Kidney tubule cell (primary cell): ENCODE measurements at places on chromosomes 7 and 10.

DNA sequence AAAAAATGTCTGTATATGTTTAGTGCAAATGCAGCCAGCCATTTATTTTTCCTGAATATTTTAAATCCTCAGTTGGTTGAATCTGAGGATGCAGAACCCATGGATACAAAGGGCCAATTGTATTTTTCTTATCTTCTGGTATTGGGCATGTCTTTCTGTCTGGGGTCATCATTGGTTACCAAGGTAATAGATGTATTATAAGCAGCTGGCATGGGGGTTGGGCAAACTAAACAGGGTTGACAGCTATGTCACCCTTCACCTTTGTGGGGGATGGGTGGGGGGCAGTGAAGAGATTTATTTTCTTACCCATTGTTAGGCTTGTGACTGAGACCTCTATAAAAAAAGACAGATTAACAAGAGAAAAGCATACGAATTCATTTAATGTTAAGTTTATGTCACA is 38.8 kb downstream of the CDHR3 start:
- no peak for DNase-seq

- DNase-seq = no peak
Observed at GRCh38 chr10:91707236-91707635, 74.4 kb upstream of the PPP1R3C start.

- DNase-seq = no peak
Observed at GRCh38 chr10:132390170-132390920, 6.7 kb upstream of the PWWP2B start.

DNA sequence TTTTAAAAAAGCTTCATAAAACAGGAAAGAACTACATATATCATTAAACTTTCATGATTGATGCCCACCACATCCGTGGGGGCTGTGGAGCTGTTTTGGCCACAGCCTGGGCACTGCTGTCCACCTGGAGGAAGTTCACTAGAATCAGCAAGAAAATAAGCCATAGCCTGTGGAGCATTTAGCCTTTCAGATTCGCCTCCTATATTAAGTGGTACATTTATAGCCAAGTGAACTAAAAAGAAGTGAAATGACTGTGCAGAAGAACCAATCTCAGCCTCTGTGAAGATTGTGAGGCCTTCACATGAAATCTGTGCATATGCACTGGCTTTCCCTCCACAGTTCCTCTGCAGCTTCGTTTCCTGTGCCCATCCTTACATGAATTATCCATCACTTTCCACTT is 23.5 kb downstream of the WNT16 start:
- no peak for DNase-seq

DNA sequence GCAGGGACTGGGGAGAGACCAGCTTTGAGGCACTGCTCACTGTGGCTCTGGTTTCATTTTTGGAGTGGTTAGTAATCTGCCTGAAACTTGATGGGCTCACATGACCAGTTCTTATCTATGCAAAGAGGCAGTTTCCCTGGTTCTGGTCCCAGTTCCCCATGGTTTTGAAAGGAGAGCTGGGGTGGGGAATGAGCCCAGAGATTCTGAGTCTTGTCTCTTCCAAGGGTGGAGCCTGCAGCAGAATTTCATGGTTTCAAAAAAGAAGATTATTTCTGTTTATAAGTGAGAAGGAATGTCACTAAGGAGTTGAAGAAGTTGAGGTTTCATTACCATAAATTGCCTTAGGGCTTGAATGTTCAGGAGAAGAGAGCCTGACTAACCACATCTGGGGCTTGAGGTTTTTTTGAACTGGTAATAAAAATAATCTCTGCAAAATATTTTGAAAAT is 190.2 kb upstream of the HABP2 start:
- DNase-seq = no peak

DNA sequence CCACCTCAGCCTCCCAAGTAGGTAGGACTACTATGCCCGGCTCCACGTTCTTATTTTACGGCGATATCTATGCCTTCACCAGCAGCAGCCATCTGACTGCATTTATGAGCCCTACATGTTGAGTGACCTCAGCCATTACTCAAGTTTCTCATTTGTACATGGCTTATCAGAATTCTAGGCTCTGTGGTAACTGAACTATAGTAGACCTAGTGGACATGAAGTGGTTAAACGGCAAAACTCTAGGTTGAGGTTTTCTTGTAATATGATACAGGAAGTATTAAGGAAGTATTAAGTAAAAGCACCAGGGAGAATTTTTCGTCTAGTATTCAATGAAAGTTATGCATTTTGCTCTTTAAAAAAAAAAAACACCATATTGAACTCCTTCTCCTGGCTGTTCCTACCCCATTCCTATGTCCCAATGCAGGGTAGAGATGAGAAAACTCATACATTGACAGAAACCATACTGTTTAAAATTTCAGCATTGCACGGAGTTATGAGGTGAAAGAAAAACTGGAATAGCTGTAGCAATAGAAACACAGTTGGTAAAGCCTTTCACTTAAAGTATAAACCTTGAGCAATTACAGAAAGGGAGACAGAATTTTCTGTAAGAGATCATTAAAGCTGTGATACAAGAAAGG is 39.8 kb upstream of the EPC1 start:
- no peak for DNase-seq

DNA sequence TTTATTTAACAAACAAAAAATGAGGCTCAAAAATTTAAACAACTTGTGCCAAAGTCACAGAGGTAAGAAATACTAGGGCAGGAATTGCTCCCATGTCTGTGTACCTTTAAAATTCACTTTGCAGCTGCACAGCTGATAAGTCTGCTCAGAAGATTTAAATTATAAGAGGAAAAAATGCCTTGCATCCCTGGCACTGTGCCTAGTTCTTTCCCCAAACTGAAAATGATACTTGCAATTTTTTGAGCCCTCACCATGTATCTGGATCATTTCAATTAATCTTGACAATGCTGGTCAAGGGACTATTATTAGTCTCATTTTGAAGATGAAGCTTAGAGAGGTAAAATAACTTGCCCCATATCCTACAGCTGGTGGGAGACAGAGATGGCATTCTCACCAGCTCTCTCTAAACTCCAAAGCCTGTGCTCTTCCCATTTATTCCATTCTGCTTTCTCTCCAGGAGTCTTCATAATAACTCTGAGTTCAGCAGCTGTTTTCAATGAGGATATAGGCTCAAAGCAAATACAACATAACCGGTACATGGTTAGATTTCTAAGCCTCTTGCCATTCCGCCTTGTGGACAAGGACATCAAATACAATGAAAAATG is 350.5 kb upstream of the LRRTM3 start:
- no peak for DNase-seq

DNA sequence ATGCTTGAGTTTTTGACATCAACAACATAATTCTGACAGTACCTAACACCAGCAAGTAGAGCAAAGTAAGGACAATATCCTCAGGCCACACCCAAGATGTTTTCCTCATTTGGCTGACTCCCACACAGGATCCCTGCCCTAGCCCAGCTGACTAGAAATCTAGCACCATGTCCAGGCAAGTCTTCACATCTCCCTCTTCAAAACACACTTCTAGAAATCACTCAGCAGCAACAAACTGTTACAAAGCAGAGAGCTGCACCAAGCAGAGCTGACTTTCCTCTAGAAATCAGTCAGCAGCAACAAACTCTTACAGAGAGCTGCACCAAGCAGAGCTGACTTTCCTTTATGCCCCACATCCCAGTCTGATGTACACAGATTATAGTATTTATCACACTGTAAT is 7.7 kb downstream of the TMEM168 start:
- DNase-seq = no peak

GRCh38 chr7:141397236-141398163 is 153.7 kb upstream of the AGK start:
- no peak for DNase-seq

DNA sequence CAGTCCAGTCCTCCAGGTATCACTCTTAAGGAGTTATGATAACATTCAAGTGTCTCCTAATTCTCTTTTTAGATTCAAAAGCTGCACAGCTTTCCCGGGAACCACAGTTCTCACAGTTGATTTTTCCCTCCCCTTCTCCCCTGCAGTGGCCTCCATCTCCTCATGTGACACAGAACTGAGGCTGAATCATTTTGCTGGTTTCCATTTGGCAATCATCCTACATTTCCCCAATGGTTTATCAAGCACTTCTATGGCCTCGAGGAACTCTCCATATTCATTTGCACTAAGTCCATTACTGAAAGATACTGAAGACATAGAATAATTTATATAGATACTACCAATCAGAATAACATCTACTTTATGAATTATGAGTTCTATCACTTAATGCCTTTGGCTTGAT is 484.9 kb downstream of the GPAM start:
- no peak for DNase-seq

DNA sequence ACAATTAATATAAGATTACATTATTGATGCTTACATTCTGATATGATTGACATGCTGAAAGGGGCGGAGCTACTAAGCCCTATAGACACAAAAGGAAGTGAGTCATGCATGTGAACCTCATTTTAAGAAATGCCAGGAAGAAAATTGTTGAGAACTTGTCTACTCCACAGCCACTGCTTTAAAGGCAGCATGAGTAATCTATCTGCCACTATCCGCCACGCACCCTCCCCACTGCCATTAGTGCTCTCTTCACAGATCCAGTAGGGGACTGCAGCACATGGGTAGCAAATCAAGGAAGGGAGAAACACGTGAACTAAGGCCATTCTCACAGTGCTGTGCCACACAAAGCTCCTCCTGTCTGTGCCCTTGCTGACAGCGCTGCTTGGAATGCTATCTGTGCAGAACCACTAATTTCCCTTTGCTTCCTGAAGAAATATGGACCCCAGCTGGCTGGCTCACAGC is 524.8 kb downstream of the GRM8 start:
- peak; percentile 67 for DNase-seq

DNA sequence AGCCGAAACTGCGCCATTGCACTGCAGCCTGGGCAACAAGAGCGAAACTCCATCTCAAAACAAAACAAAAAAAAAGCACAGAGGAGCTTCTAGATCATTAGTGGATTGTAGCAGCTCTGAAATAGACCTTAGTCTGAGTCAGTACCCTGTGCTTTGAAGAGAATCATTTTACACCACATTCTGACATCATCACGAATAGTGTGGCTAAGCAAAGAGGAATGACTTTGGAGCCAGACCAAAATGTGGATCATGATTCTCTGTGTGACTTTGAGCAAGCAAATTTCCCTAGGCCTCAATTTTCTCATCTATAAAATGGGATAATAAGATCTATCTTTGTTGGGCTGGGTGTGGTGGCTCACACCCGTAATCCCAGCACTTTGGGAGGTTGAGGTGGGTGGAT is 618.9 kb downstream of the CALN1 start:
- no peak for DNase-seq

DNA sequence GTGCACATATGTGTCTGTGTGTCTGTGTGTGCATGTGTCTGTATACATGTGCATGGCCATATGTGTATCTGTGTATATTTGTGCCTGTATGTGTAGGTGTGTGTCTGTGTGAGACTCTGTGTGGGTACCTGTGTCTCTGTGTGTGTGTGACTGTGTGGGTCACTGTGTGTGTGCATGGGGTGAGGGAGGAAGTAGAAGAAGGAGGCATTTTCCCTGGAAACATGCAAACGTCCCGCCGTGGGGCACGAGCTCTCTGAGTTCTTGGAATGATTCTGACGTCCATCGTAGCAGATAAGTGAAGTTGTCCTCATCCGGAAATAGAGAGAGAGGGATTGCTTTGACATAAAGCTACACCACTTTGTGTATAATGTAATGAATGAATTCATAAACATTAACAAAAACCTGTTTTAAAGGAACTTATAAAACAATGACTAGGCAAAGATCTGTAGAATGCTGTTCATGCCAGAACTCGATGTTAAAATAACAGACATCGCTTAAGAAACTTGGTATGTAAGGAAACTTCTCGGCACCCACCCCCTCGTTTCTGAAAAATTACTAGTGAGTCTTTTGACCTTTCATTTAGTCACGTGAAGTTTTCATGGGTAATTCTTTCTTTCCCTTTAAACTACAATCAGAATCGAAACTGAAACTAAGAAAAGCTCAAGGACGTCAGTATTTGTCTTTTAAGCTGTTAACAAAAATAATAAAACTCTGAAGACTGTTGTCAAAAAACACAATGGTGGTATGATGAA is 43.6 kb upstream of the KLF6 start:
- DNase-seq = peak; percentile 65

GRCh38 chr7:29479301-29480200 is 84.1 kb upstream of the PRR15 start:
- no peak for DNase-seq

- no peak for DNase-seq
Observed at GRCh38 chr10:3090388-3090787, 23.0 kb downstream of the PFKP start.

DNA sequence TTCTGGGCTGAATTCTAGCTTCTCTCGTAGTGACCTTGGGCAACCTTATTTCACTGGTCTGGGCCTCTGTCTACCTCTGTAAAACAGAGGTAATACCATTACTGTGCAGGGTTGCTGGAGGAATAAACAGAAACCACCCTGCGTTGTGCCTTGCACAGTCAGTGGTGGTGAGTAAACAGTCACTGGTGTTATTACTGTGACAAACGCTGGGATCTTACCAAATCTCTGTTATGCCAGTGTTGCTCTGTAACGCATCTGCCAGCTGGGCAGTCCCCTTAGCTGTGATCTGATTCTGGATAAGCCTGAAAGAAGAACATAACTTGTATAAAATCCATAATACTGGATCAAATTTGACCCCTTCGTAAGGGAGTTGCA is 49.4 kb downstream of the NOD1 start:
- DNase-seq = no peak

- DNase-seq = no peak
Observed at GRCh38 chr10:29184205-29185000, 104.5 kb upstream of the LYZL1 start.

DNA sequence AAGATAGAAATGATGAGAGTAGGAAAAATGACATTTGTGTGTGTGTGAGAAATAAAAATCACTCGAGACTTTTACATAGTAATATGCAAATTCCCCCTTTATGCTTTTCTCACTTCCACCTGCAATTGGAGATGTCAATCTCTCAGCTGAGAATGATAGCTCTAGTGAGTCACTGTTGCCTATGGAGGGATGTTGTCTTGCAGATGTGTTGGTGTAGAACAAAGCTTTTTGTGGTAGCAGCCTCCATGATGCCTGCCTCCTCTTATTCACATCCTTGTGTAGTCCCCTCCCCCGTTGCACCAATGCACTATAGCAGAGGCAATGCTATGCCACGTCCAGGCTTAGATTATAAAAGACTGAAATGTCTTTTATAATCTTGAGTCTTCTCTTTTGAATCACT is 33.8 kb downstream of the SPAG6 start:
- DNase-seq = no peak

DNA sequence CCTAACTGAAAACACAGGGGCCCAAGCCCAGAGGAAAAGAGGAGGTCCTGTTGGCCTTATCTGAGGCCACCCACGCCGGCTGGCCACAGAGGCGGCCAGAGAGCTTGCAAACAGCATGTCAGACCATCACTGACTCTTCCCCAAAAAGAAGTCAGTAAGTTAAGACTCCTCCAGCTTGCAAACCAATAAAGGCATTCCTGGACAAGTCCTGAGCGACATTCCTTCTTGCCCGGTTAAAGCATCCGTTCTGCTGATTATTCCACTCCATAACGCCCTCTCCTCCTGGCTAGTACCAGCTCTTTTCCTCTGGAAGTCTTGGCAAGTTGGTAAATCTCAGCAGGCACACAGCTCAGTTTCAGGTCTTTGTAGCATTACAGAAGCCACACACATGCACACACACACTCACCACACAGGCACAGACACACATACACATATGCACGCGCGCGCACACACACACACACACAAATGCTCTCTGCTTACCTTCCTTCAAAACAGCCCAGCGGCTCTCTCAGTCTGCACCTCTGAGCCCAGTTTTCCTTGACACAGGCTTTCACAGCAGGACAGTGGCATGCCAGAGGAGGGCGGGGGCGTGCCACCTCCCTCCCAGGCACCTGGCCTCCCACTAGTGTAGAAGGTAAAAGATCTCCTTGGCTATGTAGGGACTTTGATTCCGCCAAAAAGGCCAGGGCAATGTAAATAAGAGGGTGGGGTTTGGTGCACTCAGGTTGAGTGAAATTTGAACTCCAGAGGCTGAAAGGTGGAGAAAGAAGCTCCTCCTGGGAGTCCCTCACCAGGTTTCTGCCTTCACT is 201.4 kb downstream of the TNS3 start:
- peak; percentile 41 for DNase-seq
